ENCODE measurements at places on chromosomes 11 and 22.

DNA sequence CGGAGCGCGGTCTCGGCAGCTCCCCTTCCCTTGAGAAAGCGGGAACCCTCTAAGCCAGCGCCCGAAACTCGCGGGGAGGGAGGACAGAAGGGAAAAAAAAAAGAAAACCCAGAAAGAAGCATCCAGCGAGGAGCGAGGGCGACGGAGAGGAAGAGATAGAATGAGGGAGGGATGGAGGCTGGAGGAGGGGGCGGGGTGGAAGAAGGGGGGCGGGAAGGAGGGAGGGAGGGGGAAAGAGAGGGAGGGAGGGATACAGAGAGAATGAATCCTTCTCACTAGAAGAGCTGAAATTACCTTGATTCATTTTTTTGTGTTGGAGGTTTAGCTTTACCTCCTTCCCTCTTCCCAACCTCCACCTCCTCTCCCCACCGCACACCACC is 19.3 kb upstream of the BDNF start:
- no peak for DNase-seq

- DNase-seq = no peak
Observed at GRCh38 chr22:40330086-40330485, 16.2 kb upstream of the ADSL start.

DNA sequence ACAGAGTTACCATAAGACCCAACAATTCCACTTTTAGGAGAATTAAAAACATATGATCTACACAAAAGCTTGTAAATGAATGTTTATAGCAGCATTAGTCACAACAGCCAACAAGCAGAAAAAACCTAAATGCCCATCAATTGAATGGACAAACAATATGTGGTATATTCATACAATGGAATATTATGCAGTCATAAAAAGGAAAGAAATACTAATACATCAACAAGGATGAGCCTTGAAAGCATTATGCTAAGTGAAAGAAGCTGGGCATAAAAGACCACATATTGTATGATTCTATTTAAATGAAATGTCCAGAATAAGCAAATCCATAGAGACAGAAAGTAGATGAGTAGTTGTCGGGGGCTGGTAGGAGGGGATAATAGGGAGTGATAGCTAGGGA is 5.0 kb downstream of the MPZL2 start:
- no peak for DNase-seq

DNA sequence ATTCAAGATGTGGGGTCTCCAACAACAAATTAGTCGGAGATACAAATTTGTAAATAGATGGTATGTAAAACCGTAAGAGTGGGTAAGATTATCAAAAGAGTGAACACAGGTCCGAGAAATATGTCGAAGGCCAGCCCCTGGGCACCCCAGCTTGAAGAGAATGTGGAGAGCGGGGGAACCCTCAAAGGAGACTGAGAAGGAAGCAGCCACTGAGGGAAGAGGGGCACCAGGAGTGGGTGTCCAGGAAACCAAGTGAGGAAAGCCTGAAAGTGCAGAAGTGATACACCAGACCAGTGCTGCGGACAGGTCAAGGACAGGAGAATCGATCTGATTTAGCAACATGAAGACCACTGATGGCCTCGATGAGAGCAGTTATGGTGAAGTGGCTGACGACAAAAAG is 14.4 kb downstream of the APOL5 start:
- DNase-seq = no peak

Data from stimulated activated CD8-positive, alpha-beta memory T cell treated with anti-CD3 and anti-CD28 coated beads, Interleukin-4, amount 100 ng/mL, for 48 hours (primary cell).